Mesenchymal stem cell (in vitro differentiated cells and primary cell): ENCODE measurements at places on chromosomes 7 and 10.

- no peaks in the 10 kb centered on the region for H3K4me1 ChIP-seq
- DNase-seq, result no peak
- no peak overlapping the region for H3K4me3 ChIP-seq
- no peaks in the 10 kb centered on the region for H3K27me3 ChIP-seq
- H3K36me3 ChIP-seq, result no peaks in the 10 kb centered on the region
- no peak overlapping the region for H3K27ac ChIP-seq
Measured at GRCh38 chr7:91596287-91596686, 284.2 kb downstream of the MTERF1 start.

- peak; percentile 39 for DNase-seq
- no peak overlapping the region for H3K27ac ChIP-seq
- H3K36me3 ChIP-seq, result no peaks in the 10 kb centered on the region
- no peak overlapping the region for H3K4me3 ChIP-seq
- peaks cover 11% of the 10 kb centered on the region for H3K4me1 ChIP-seq
- peaks cover 3% of the 10 kb centered on the region for H3K27me3 ChIP-seq
Measured at GRCh38 chr7:98423043-98423442, 22.2 kb upstream of the BAIAP2L1 start.

GRCh38 chr7:143013893-143014292, 13.0 kb downstream of the OR9A2 start:
- H3K27ac ChIP-seq, result no peak overlapping the region
- H3K27me3 ChIP-seq, result peaks cover 6% of the 10 kb centered on the region
- peaks cover 4% of the 10 kb centered on the region for H3K4me1 ChIP-seq
- DNase-seq, result peak; percentile 10
- no peak overlapping the region for H3K4me3 ChIP-seq

DNA sequence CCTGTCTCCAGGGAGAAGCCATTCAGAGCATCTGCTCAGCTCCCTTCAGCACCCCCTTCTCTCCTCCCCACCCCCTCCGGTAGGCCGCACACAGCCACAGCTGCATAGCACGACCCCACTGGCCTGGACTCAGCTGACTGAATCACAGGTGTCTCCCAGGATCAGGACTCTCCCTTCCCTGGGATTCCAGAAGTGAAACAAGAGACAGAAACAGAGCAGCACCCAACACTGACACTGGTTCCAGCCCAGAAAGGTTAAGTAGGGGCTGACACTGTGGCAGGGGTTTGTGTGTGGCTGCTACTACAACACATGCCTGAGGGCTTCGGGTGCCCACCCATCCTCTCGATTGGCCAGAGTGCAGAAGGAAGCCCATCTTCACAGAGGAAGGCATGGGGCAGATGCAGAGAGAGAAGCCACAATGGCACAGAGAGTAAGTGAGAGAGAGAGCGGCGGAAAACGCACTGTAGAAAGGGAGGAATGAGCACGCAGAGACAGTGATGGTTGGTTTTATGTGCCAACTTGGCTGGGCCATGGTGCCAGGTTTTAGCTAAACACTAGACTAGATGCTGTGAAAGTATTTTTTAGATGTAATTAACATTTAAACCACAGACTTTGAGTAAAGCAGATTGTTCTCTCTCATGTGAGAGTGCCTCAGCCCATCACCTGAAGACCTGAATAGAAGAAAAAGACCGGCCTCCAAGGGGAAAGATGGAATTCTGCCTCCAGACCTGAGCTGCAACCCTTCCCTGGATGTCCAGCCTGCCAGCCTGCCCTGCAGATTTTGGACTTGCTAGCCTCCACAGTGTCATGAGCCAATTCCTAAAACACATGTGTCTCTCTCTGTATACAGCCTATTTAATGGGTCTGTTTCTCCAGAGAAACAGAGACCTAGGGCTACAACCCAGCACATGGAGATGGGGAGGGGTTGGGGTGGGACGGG, 107.5 kb downstream of the GRB10 start:
- no peak for DNase-seq
- H3K4me1 ChIP-seq, result peaks cover 21% of the 10 kb centered on the region
- no peaks in the 10 kb centered on the region for H3K27me3 ChIP-seq

GRCh38 chr10:5479481-5480161, 19.7 kb downstream of the CALML5 start:
- no peaks in the 10 kb centered on the region for H3K4me1 ChIP-seq
- DNase-seq, result no peak
- H3K27ac ChIP-seq, result no peak overlapping the region
- H3K36me3 ChIP-seq, result no peaks in the 10 kb centered on the region
- peaks cover under 1% of the 10 kb centered on the region for H3K27me3 ChIP-seq

GRCh38 chr10:124648131-124648475, 96.1 kb downstream of the FAM53B start:
- peaks cover 45% of the 10 kb centered on the region for H3K4me1 ChIP-seq
- no peak for DNase-seq
- no peak overlapping the region for H3K27ac ChIP-seq
- no peaks in the 10 kb centered on the region for H3K36me3 ChIP-seq

GRCh38 chr7:5408777-5409176, 14.9 kb downstream of the TNRC18 start:
- no peak overlapping the region for H3K27ac ChIP-seq
- peaks cover 21% of the 10 kb centered on the region for H3K4me1 ChIP-seq
- H3K27me3 ChIP-seq, result no peaks in the 10 kb centered on the region
- DNase-seq, result peak; percentile 87
- H3K4me3 ChIP-seq, result no peak overlapping the region
- H3K36me3 ChIP-seq, result peaks cover 19% of the 10 kb centered on the region

- H3K4me1 ChIP-seq, result no peaks in the 10 kb centered on the region
- no peaks in the 10 kb centered on the region for H3K27me3 ChIP-seq
- no peak overlapping the region for H3K27ac ChIP-seq
- H3K4me3 ChIP-seq, result no peak overlapping the region
- DNase-seq, result peak; percentile 40
- H3K36me3 ChIP-seq, result no peaks in the 10 kb centered on the region
Measured at GRCh38 chr7:13827716-13828115, 161.8 kb downstream of the ETV1 start.

GRCh38 chr10:122474131-122474818, 12.9 kb downstream of the HTRA1 start:
- H3K4me3 ChIP-seq, result no peak overlapping the region
- H3K4me1 ChIP-seq, result peaks cover 27% of the 10 kb centered on the region
- no peaks in the 10 kb centered on the region for H3K27me3 ChIP-seq
- no peak overlapping the region for H3K27ac ChIP-seq
- peak; percentile 71 for DNase-seq
- H3K36me3 ChIP-seq, result peaks cover 8% of the 10 kb centered on the region

GRCh38 chr7:77208416-77208815, 8.8 kb upstream of the FGL2 start:
- no peaks in the 10 kb centered on the region for H3K27me3 ChIP-seq
- H3K4me3 ChIP-seq, result no peak overlapping the region
- no peak for DNase-seq
- no peaks in the 10 kb centered on the region for H3K4me1 ChIP-seq
- no peaks in the 10 kb centered on the region for H3K36me3 ChIP-seq
- H3K27ac ChIP-seq, result no peak overlapping the region

GRCh38 chr7:50632561-50633413, 67.6 kb upstream of the DDC start:
- no peak overlapping the region for H3K4me3 ChIP-seq
- peaks cover 8% of the 10 kb centered on the region for H3K36me3 ChIP-seq
- peaks cover 10% of the 10 kb centered on the region for H3K4me1 ChIP-seq
- peak; percentile 81 for DNase-seq
- H3K27me3 ChIP-seq, result no peaks in the 10 kb centered on the region

DNA sequence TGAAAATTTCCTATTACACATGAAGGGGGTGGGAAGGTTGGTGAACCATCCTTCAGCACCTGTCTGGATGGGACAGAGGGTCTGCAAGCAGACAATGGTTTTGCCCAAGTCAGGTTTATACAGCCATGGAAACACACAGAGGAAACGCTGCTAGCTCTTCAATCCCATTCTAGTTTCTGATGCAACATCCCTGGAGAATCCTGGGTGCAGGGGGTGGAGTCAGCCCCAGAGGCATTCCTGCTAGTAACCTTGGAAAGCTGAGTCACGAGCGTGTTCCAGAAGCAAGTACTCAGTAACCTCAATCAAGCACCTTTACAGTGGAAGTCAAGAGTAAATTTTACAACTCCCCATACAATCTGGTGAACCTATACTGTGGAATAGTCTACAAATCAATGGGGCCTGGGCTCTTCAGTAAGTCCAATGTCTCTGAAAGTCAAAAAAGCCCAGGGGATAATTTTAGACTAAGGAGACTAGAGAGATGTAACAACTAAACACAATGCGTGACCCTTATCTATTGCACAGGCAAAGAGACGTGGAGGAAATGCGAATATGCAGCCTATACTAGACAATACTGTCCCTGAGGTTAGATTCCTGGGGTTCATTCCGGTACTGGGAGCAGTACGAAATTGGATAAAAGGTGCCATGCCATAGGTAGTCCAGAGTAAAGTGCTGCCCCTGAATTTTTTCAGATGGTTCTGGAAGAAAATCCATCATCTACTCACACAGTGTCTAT, 95.4 kb downstream of the ZRANB1 start:
- H3K27ac ChIP-seq, result peak overlapping the region; percentile 2
- H3K36me3 ChIP-seq, result peaks cover 29% of the 10 kb centered on the region
- DNase-seq, result peak; percentile 84
- H3K4me3 ChIP-seq, result no peak overlapping the region
- no peaks in the 10 kb centered on the region for H3K27me3 ChIP-seq

- no peaks in the 10 kb centered on the region for H3K4me1 ChIP-seq
- H3K27me3 ChIP-seq, result no peaks in the 10 kb centered on the region
- no peak overlapping the region for H3K4me3 ChIP-seq
- H3K27ac ChIP-seq, result no peak overlapping the region
- DNase-seq, result peak; percentile 83
Measured at GRCh38 chr10:61284222-61284890, 168.8 kb downstream of the TMEM26 start.

- peak overlapping the region; percentile 77 for H3K27ac ChIP-seq
- H3K36me3 ChIP-seq, result peaks cover 9% of the 10 kb centered on the region
- no peaks in the 10 kb centered on the region for H3K27me3 ChIP-seq
- H3K4me3 ChIP-seq, result peak overlapping the region; percentile 36
Measured at GRCh38 chr10:58660575-58661255, 148.0 kb downstream of the BICC1 start.

DNA sequence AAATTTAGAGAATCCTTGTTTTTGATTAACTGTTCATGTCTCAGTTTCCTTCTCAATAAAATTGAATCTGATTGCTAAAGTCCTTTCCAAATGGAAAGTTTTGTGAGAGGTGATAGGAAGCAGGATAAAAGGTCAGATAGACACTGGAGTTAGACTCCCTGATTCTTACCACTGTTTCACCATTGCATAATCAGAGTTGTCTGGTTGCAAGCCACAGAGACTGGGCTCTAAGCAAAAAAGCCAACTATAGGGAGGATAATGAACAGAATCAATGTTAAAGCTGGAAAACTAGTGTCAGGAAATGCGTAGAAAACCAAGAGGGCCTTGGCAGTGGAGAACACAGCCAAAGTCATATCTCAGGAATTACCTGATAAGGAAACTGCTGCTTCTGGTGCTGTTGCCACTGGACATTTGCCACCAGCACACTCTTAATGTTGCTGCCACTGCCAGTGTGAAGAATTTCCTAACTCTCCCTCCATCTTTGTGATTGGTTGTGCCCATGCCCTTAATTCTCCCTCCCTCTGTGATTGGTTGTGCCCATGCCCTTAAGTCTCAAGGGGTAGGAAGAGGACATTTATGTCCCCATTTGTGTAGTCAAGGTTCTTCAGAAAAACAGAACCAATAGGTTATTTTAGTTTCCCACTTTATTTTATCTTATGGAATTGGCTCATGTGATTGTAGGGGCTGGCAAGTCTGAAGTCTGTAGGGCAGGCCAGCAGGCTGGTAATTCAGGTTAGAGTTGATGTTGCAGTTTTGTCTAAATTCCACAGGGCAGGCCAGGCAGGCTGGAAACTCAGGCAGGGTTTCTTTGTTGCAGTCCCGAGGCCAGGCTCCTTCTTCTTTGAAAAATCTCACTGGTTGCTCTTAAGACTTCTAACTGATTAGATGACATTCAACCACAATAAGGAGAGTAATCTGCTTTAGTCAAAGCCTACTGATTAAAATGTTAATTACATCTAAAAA, 639.0 kb downstream of the REEP3 start:
- no peak for DNase-seq
- H3K36me3 ChIP-seq, result no peaks in the 10 kb centered on the region
- H3K27ac ChIP-seq, result no peak overlapping the region
- no peaks in the 10 kb centered on the region for H3K4me1 ChIP-seq
- no peaks in the 10 kb centered on the region for H3K27me3 ChIP-seq

- H3K4me1 ChIP-seq, result no peaks in the 10 kb centered on the region
- H3K27ac ChIP-seq, result no peak overlapping the region
- peaks cover 10% of the 10 kb centered on the region for H3K27me3 ChIP-seq
Measured at GRCh38 chr10:127525686-127526085, 23.4 kb upstream of the NPS start.

- DNase-seq, result no peak
- H3K27me3 ChIP-seq, result no peaks in the 10 kb centered on the region
- no peaks in the 10 kb centered on the region for H3K36me3 ChIP-seq
- H3K27ac ChIP-seq, result no peak overlapping the region
Measured at GRCh38 chr7:28177836-28178235, 2.8 kb downstream of the JAZF1 start.

GRCh38 chr10:18616337-18616736, 35.0 kb downstream of the NSUN6 start:
- no peak overlapping the region for H3K4me3 ChIP-seq
- H3K27me3 ChIP-seq, result no peaks in the 10 kb centered on the region
- H3K27ac ChIP-seq, result no peak overlapping the region
- DNase-seq, result no peak
- peaks cover 6% of the 10 kb centered on the region for H3K36me3 ChIP-seq
- peaks cover 2% of the 10 kb centered on the region for H3K4me1 ChIP-seq

DNA sequence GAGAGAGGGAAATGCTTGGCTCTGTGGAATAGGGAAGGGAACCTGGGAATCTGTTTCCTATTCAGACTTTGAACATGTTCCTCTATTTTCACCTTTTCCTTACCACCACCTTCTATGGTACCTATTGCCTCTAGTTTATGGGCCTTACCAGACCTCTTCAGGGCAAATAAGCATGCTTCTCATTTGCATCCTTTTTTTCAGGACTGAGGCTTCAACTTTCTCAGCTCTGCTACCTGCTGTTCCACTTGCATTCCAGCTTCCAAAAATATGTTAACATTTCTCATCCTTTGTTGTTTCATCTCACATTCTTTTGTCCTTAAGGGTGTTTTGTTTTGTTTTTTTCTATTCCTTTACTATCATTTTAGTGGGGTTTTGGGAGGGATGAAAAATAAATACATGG, 77.9 kb upstream of the MXI1 start:
- no peak for DNase-seq
- no peaks in the 10 kb centered on the region for H3K4me1 ChIP-seq
- no peaks in the 10 kb centered on the region for H3K27me3 ChIP-seq
- H3K36me3 ChIP-seq, result peaks cover 4% of the 10 kb centered on the region
- H3K27ac ChIP-seq, result no peak overlapping the region

GRCh38 chr7:130379921-130380860, at the start of gene CPA1:
Gene CPA1, plus strand, starts transcription at chr7:130380494. Its CDS starts 27 bp downstream, at chr7:130380521.
- DNase-seq, result no peak
- peaks cover 5% of the 10 kb centered on the region for H3K27me3 ChIP-seq
- H3K27ac ChIP-seq, result no peak within 1 kb of the TSS
- peaks cover 20% of the 10 kb centered on the region for H3K4me1 ChIP-seq
- peaks cover 5% of the 10 kb centered on the region for H3K36me3 ChIP-seq

DNA sequence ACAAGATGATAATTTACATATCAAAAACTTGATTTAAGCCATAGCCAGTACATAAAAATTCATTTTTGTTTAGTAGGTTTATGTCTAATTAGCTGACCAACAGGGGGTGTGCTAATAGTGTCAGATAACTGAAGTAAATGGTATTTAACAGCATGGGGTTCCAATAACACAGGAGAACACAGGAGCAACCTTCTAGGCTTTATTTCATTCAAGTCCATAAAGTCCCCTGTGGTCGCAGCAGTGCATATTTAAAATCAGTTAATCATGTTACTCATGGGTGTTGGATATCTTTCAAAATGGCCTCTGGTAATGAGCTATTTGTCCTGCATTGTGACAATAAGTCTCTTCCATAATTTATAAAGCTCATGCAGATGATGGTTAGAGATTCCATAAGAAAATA, 238.6 kb downstream of the CNTNAP2 start:
- no peaks in the 10 kb centered on the region for H3K27me3 ChIP-seq
- no peaks in the 10 kb centered on the region for H3K4me1 ChIP-seq
- no peak for DNase-seq
- no peak overlapping the region for H3K27ac ChIP-seq
- no peaks in the 10 kb centered on the region for H3K36me3 ChIP-seq
